Activated T-cell treated with anti-CD3 and anti-CD28 coated beads for 1 hour (primary cell): ENCODE measurements at places on chromosomes 3 and 15.

- no peak for DNase-seq
Observed at GRCh38 chr3:179660872-179661271, 8.0 kb downstream of the USP13 start.

- no peak for DNase-seq
Observed at GRCh38 chr15:56886363-56886931, 32.0 kb upstream of the TCF12 start.

- no peak for DNase-seq
Observed at GRCh38 chr3:42851228-42851834, 24.3 kb downstream of the CYP8B1 start.

GRCh38 chr3:168812234-168812633 is 716.5 kb upstream of the GOLIM4 start:
- no peak for DNase-seq

- DNase-seq = no peak
Observed at GRCh38 chr3:189842681-189843602, 211.8 kb downstream of the TP63 start.

DNA sequence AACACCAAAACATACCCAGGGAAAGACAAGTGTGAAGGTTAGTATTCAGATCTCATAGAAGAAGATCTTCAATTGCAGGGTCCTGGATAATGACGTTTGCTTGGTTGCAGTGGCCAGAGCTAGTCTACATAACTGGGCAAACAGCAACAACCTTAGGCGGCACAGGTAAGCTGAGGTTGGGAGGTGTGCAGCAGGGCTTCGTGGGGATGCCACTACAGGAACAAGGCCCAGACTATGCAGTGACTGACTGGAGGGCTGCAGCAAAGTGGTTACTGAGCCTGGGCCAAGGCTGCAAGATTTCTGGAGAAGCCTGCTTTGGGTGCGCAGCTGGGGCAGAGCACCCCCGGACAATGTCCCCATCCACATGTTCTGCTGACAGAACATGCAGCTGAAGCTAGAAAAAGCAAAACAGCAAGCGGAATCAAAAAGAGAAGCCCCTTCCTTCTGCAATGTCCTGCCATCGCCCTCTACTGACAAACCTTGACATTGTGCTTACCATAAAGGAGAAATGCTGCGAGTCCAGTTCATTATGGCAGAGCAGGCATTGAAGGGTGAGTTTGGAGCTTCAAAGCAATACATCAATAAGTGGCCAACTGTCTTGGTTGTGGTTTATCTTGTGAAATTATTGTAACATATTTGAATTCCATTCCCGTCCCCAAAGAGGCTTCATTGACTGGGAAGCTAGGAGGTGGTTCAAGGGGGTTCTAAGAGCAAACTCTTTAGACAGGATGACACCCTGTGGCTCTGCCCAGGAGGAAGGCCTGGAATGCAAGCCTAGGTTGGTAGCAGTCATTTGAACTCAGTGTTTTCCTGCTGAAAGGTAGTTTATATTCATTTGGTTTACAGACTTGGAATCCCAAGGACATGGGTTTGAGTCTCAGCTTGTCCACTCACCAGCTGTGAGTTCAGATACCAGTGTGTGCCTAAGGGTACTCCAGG is 217.0 kb downstream of the PDCD6IP start:
- DNase-seq = no peak
